Frontal cortex (tissue), 4 donors: ENCODE measurements at places on chromosomes 5 and 9.
A peak's percentile ranks its signal among the peaks of the same experiment; 100 is the strongest.

GRCh38 chr5:121319292-121319691, 532.4 kb upstream of the FTMT start:
- no peak for DNase-seq

- DNase-seq = no peak
These were observed 115.0 kb upstream of the CACNA1B start for GRCh38 chr9:137762414-137763061.

DNA sequence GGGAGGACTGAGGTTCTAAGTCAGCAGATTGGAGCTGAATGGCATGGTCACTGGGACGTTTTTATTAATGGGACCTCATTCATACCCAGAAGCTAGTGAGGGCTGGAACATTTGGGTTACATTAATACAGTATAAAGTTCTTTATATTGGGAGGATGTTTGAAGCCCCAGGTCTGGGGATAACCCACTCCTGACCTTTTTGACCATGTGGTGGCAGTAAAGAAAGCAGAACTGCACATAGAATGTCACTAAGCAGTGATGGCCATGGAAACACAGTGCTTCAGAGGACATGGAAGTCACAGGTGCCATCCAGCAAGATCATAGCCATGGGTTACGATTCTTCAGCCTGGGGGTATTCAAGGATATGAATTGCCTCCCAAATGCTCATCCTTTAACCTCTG, 176.0 kb downstream of the ATP10B start:
- DNase-seq = no peak

- no peak for DNase-seq
These were observed 1816.1 kb upstream of the C9orf72 start for GRCh38 chr9:29389421-29389820.

- DNase-seq = no peak
These were observed 119.0 kb downstream of the TRIM32 start for GRCh38 chr9:116806075-116806474.

- DNase-seq = peak; percentile 8
These were observed 28.7 kb upstream of the PALM2AKAP2 start for GRCh38 chr9:109751253-109751652.

GRCh38 chr9:27152405-27152718, 43.3 kb downstream of the TEK start:
- DNase-seq = no peak

GRCh38 chr5:177077335-177077734, 9.4 kb upstream of the FGFR4 start:
- DNase-seq = no peak

DNA sequence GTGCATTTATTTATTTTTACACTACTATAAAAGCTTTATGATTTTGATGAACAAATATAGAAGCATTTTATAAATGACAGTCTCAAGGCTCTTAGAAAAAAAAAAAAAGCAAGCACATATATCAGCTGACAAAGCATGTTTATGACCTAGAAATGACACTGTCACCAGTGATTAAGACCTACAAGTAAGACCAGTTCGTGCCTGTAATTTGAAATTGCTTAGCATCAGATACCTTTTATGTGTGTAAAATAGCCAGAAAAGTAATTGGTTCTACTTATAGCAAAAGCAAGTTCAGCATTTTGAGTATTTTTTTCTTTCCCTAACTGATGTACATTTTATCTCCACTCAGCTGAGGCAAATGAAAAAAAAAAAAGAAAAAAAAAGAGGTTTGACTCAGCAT, 808.4 kb downstream of the CDH18 start:
- no peak for DNase-seq

GRCh38 chr5:18305288-18305924, 671.1 kb downstream of the TAF11L14 start:
- DNase-seq = no peak

DNA sequence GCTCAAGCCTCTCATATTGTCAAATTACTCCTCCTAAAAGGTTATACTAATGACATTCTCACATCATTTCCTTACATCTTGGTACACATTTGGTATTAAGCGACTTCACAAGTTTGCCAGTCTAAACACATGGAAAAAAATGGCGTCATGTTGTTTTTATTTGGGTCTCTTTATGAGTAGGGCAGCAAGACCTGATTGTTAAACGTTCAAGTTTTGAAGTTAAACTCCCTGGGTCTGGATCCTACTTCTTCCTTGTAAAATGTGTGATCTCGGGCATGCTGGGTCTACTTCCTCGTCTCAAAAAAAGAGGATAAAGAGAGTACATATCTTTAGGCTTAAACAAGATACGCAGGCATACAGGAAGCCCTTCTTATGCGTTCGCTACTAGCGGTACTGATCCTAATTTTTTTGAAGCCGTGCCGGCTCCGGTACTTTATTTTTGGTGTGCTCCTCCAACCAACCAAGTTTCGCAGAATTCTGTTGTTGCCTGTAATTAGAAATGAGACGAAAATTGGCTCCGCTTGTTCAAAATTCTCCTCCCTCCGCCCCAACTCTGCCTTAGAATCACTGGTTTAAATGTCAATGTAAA, 596 bp upstream of the CDC37L1 start:
- DNase-seq = no peak

GRCh38 chr5:134438721-134439123, 27.0 kb upstream of the CDKN2AIPNL start:
- no peak for DNase-seq

- DNase-seq = no peak
These were observed 335.7 kb upstream of the PIK3R1 start for GRCh38 chr5:67879620-67880510.

- no peak for DNase-seq
These were observed 5.0 kb downstream of the P4HA2 start for GRCh38 chr5:132222649-132223038.

GRCh38 chr5:151005187-151005949, 15.0 kb upstream of the GPX3 start:
- no peak for DNase-seq

- DNase-seq = no peak
These were observed 142.1 kb upstream of the POU5F2 start for GRCh38 chr5:93883459-93883858.

- DNase-seq = no peak
These were observed 140.1 kb downstream of the CEMIP2 start for GRCh38 chr9:71628247-71628646.

- no peak for DNase-seq
These were observed 249.9 kb downstream of the NPR3 start for GRCh38 chr5:32961059-32961415.

DNA sequence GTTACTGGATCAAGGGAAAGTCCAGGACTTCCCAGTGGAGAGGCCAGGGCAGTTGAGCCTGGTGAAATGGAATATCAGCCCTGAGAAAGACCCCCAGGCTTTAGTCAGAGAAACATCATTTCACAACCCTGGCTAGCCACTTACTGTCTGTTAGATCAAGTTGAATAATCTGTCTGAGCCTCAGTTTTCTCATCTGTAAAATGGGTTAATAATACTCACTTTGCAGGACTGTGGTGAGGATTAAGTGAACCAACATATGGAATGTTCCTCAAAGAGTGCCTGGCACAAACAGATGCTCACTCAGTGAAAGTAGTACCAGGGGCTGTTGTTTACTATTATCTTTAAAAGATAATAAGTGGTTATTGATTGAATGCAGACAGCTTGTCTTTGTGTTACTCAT, 110.5 kb downstream of the SV2C start:
- no peak for DNase-seq

DNA sequence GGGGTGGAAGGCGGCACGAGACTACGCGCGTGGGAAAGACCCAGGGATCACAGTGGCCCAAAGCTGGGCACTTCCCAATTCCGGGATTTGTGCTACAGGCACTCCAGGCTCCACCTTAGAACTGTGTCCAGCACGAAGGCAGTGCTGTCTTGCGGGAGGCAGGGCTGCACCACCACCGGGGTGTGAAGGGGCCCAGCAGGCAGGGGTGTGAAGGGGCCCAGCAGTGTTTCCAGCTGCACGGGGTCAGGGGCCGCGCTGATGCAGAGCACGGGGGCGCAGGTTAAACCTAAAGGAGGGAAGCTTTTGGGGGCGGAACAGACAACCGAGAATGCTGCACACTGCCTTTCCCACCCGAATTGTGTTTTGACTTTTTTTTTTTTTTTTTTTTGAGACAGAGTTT, 1.1 kb upstream of the PDCD6 start:
- DNase-seq = no peak

DNA sequence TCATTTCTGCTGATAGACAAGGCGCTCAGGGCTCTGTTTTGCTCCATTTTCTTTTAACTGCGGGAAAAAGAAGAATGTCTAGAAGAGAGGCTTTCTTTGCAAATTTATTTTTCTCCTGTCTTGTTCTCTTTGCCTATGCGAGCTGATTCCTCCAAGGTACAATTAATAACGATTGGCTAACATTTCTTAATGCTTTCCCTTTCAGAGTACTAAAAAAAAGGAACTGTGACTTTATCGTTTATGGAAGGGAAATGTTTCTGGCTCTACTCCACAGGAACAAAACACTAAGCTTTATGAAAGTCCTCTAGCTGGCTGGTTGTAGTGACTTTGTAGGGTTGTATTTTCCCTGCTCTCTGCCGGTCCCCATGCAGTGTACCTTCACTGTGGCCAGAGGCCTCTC, 11.7 kb downstream of the NSG2 start:
- DNase-seq = no peak

GRCh38 chr5:69509212-69509611, 16.6 kb downstream of the OCLN start:
- no peak for DNase-seq

GRCh38 chr9:136051837-136052471, 43.1 kb downstream of the NACC2 start:
- peak; percentile 84 for DNase-seq

DNA sequence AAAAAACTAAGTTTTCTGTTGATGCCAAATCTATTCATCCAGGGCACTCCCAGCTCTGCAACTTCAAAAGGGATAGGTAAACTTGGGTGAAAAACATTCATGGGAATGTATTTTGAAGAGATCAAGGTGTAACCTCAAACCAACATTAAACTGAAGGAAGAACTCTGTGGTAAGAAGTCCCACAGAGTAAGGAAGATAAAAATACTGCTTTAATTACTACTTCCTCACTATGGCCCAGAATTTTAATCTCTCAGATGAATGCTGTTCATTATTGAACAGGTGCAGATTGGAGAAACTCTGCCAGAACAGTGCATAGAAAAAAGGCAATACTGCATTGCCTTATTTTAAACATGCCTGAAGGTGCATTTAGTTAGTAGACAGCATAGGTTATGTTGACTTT, 37.6 kb upstream of the ANXA1 start:
- no peak for DNase-seq

- peak; percentile 77 for DNase-seq
These were observed 70.0 kb downstream of the SECISBP2 start for GRCh38 chr9:89388084-89388867.

- no peak for DNase-seq
These were observed 682 bp downstream of the MAN1B1 start for GRCh38 chr9:137087409-137087925.

DNA sequence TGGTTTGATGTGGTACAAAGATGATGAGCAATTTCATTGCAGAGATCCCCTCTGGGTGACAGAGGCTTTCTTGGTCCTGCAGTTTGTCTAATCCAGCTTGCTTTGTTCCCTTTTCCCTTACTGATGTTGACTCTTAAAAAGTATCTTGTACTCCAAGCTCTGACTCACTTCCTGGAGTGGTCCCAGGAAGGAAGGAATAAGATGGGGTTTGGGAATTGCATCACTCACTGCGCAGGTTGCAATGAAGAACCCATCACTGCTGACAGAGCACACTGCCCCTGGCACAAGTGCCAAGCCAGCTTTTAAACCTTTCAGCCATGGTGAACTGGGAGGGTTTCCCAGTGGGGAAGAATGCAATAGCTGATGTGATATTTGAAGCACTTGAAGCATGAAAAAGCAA, 662.2 kb upstream of the CTNND2 start:
- DNase-seq = no peak

- no peak for DNase-seq
These were observed 6.8 kb downstream of the IFNB1 start for GRCh38 chr9:21070906-21071305.

GRCh38 chr9:84357275-84357674, 16.7 kb upstream of the SLC28A3 start:
- DNase-seq = no peak

GRCh38 chr5:78915170-78915569, 69.9 kb downstream of the ARSB start:
- DNase-seq = no peak

DNA sequence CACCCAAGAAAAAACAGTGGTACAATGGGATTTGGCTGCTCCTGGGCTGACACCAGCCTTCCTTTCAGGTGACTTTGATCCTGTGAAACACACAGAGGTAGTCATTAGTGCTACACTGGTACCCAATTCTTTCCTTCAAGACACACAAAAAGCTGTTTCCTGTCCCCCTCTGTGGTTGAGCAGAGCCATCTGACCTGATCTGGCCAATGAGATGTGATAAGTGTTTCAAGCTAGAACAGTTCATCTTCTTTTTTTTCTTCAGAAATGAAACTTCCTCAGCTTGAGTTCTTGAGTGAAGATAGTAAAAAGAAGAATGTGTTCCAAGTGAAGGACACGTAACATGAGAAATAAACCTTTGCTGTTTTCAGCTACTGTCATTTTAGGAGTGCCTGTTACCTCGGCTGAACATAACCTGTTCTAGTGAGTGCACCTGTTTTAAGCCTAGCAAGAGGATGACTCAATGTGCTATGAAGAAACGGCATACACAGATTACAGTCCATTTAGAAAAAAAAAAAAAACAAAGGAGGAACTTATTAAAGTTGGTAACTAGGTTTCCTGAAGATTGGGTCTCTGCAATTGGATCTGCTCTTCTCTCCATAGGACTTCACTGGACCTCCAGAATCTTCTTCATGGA, 287.8 kb downstream of the GAS1 start:
- DNase-seq = no peak

DNA sequence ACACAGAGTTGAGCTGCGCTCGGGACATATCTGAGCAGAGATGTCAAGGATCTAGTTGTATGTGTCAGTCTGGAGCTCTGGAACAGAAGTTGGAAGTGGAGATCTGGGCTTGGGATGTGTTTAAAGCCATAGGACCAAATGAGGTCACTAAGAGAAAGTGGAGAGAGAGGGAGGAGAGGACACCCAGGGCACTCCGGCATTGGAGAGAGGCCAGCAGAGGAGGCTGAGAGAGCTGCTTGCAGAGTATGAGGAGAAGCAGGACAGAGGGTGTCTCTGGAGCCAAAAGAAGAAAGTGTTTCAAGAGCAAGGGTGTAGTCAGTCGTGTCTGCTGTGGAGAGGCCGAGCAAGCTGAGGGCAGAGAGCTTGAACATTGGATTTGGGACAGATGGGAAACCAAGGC, 34.7 kb downstream of the ARHGEF37 start:
- DNase-seq = no peak

DNA sequence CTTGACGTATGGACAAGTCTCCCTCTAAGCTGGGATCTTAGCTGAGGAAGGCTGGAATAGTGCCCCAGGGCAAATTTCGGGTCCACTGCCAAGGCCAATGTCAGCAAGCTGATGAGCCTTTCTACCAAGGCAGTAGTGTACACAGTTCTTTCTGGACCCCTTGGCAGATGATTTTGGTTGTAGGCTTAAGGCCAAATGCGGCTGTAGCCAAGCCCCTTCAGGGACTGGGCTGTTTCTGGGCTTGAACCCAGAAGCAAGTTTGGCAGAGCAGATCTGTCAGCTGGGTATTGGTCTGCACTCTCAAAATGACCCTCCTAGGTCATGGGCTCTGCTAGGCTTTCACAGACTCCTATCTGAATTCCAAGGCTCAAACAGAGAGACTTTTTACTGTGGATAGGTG, 121.6 kb downstream of the ADAMTSL1 start:
- DNase-seq = no peak
